ENCODE measurements at places on chromosomes 4 and X.

- DNase-seq: no peak
Measured at GRCh38 chr4:10460313-10461047, 3.3 kb upstream of the ZNF518B start.

GRCh38 chrX:109709129-109709631 is 23.9 kb downstream of the ACSL4 start:
- DNase-seq: peak; percentile 74

DNA sequence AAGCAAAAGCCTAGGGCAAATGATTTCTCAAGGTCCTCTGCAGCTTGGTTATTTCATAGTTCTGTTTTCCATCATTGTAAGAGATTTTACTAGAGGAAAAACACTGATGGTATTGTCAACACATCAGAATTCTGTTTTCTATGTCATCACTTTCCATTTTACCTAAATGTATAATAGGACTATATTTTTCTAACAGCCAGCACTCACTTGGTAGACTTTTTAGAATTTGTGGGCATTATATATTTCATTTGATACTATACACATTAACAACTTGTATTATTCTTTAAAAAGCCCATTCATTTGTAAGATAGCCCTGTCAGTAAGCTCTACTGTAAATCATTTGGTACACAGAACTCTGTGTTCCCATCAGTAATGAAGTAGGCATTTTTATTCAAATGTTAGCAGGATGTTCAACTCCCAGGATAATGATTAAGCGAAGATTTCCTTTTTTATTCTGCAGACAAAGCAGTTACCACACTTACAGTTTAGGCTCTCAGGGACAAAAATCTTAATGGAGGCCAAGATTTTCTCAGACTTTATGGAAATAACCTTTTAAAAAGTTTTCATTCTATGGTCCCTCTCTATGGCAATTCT is 143.6 kb upstream of the TEX13C start:
- no peak for DNase-seq

- DNase-seq: no peak
Measured at GRCh38 chr4:143407474-143407873, 70.8 kb downstream of the GAB1 start.

DNA sequence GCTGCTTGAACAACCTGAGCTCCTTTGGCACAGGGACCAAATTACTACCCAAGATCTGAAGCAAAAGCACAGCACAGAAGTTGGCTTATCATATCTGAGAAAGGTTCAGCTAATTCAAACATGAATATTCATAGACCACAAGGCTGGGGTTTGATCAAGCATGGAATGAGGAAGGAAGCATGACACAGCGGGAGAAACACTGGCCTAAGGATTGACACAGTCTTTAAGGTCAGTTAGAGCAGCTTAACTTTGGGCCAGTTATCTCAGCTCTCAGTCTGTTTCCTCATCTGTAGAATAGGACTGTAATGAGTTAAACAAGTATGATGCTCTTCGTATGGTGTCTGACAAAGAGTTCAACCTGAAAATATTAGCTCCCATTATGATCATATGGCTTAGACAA is 88.5 kb upstream of the CBR4 start:
- DNase-seq: no peak

- peak; percentile 75 for DNase-seq
Measured at GRCh38 chr4:77994194-77994721, 62.9 kb upstream of the FRAS1 start.

DNA sequence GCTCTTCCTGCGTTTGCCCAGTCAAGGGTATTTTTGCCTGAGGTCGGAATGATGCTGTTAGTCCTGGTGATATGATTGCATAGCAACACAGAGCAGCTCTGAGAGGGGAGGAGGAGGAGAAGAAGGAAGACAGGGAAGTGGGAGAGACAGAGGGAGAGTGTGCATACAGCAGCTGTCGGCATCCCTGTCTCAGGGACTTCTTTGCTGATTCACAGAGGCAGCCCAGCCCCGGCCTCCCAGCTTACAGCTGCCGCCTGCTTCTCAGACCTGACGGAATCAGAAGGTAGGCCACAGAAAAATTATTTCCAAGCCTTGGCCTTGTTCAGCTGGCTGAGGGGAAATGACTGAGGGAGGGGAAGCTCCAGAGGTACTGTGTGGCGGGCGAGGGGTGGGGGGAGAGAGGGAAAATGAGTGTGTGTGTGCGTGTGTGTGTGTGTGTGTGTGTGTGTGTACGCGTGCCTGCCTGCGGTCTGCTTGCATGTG is 319 bp downstream of the DRP2 start:
- peak; percentile 84 for DNase-seq

DNA sequence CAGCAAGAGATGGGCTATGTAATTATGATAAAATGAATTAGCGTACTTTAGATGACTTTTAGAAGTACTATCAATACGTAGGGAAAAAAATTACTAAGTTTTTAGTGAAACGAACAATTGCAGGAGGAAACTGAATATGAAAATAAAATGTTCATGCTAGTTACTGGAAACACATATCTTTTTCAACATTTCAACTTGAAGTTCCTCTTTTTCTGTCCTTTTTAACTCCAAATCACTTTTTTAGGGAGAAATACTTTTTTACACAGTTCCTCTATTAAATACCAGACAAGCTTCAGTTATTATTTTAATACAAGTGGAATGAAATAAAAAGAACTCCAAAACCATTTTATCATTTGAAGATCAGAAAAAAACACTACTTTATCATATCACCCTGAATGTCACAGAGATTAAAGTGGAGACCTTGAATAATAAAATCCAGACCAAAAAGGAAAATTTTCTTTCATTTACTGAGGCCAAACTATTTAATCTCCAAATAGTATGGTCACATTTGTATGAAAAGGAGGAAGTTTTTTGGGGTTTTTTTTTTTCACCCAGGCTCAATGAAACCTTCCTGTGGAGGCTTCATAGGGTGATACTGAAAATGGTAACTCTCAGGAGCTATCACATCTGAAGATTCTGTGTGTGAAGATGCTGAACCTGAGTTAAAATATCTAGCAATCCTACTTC is 306.2 kb downstream of the INPP4B start:
- no peak for DNase-seq

DNA sequence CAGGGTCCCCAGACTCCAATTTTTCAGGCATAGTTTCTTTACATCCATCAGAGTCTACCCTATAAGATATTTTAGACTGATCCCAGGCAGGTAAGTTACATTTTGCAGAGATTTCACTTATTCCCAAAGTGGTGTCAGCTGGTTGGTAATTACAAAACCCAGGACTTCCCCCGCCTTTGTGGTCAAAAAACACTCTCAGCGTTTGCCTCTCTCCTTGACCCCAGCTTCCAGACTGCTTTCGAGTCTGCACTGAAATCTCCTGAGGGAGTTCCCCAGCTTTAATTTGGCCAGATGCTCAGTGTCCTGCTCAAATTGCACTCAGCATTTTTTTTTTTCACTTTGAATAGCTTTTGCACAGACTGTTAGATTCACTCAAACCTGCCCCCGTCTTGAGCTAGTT is 11.2 kb upstream of the AMOT start:
- no peak for DNase-seq

GRCh38 chr4:141132709-141133145 is 542 bp downstream of the RNF150 start:
- DNase-seq: peak; percentile 17

DNA sequence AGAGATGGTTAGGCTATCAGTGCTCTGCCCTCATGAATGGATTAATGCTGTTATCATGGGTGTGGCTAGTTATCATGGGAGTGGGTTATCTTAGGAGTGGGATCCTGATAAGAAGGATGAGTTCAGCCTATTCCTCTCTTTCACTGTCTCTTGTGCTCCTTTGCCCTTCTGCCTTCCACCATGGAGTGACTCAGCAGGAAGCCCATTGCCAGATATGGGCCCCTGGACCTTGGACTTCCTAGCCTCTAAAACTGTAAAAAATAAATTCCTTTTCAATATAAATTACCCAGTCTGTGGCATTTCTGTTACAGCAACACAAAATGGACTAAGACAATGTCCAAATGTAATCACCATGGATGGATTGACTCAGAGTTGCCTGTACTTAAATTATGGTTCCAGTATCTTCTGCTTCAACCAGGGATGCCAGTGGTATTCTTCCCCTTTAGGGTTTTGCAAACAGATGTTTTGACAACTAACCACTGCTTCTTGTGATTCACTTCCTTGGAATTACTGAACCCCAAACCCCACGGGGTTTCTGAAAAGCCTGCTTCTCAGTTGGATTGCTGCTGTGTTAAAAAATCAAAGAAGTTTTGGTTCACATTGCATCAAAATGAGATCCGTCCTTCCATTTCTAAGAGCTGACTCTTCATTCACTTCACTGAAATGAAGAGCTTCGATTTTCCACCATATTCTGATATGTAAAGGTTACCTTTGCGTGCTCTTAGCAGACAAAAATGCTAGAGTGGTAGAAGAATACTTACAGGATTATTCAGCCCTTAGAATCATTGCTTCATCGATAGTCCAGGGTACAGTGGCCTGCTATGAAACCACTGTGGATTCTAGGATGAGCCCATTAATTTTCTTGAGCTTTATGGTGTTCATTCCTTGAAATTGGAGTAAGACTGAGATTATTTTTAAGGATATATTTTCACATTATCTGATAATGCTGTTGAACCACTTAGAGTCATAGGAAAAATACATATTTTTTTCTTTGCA is 107.7 kb downstream of the FRMPD4 start:
- DNase-seq: peak; percentile 91

DNA sequence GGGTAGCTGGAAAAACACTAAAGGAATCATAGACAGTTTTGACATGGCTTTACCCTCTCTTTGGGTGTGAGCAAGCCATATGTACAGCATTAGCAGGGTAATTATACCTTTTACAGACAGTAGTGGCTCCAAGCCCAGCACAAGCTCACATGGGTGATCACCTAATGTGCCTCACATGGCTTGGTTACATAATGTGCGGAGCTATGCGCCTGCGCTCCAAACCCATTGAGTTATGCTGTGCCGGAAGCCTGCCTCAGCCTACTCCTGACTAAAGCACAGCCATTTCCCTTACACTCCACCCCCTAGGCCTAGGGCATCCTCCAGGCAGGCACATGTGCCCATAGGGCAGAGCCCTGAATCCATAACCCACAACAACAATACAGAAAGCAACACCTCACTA is 6.5 kb upstream of the TSPAN5 start:
- DNase-seq: no peak

DNA sequence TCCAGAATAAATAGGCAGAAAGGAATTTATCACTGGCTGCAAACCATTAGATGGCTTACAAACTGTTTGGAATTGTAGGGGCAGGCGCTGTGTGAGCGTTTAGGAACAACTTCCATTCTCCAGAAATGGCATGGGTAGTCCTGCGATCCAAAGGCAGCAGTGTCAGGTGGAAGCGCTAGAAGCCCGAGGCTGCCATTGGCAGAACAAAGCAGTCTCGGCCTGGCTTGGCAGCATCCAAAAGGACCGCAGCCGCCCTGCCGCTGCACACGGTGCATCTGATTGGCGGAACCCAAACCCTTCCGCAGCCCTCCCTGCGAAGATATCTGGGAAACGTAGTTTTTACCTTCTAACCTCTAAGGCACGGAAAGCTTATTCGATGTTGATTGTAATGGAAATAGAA is 23.6 kb upstream of the YTHDC1 start:
- DNase-seq: peak; percentile 56

DNA sequence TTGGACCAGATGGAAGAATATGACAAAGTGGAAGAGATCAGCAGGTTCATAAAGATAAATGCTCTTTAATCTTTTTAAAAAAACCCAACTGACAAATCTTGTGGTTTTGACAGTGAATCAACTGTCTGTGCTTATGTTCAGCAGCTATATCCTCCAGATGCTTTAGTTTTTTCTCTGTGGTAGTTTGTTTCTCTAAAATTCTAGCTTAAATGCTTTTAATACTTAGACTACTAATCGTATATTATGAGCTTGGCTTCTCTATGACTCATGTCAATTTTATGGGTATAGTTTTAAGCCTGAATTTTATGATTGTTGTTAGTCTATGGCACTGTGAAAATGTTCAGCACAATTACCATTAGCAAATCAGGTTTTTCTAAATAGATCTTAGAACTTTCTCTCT is 12.9 kb downstream of the HHIP start:
- DNase-seq: peak; percentile 45

DNA sequence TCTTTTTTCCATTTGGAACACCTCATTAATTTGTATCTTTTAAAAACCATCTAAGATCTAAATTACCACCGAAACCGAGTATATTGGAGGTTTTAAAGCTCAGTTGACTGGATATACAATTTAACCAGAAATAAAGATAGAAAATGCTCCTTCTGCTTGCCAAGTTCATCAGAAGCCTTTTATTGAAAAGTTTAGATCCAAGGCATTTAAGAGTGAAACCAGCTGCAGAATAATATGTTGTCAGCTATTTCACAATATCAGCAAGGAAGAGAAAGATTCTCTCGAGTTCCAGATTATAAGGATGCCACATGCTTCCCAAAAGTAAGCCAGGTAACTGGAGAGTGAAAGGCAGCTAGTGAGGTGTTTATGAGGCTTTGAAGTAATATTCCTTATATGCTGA is 217.4 kb downstream of the DCTD start:
- DNase-seq: no peak

- peak; percentile 19 for DNase-seq
Measured at GRCh38 chrX:148804579-148805355, 304.4 kb downstream of the AFF2 start.

DNA sequence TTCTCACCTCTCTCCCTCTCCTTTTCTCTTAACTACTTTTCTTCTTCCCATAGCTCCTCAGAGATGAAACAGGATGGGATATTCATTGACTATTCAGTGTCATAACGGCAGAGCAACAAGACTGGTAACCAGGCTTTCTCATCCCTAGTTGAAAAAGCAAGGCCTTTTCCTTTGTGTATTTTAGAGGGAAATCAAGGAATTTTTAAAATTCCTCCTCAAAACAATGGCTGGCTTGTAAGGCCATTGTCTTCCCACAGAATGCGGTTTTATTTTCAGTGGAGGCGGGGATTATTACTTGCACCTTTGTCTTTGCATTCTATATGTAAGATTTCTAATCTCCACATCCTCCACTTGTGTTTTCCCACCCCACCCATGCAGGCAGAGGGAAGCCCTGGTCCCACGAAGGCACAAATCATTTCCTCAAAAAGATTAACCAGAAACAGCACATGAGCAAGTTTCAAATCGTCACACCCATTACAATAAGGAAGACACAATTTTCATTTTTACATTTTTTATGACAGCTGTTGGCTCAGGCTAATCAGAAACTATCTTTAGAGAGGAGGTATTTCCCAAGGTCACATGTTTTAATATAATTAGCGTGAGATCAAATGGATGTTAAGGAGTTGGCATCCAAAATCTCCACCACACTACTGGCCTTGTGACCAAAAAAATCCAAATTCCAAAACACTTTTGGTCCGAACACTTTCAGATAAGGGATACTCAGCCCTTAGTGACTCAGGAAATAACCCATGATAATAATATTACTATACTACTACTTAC is 53.0 kb upstream of the KDR start:
- DNase-seq: no peak

DNA sequence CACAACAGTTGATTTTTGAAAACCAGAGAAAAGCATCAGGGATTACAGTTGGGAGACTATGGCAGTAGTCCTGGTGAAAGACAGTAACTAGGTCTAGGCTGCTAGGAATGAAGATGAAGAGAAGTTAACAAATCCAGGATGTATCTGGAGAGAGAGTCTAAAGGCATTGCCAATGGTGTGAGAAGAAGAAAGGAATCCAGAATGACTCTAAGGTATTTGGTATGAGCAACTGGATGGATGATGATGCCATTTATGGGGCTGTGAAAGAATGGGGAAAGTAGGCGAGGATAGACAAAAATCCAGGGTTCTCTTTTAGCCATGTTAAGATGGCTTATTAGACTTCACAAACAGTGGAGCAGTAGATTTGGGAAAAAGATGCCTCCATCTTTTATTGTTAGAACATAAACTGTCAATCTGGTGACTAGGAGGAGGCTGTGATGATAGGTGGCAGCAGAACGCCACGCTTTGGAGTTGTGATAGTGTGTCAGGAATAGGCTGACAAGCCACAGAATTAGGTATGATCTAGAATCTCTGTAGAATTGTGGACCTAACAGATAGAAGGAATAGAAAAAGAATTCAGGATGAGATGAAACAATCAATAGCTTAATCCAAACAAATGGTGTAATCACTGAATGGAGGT is 27.3 kb upstream of the JADE1 start:
- DNase-seq: peak; percentile 19

Data from LHCN-M2 (cell line).